Karpas-422 (cell line): ENCODE measurements at places on chromosomes 2 and 18. TPM values are rescaled to one million over a fixed set of nuclear protein-coding genes. Genes with fewer than 3 reads are reported as not detected.
A peak's percentile ranks its signal among the peaks of the same experiment; 100 is the strongest.

DNA sequence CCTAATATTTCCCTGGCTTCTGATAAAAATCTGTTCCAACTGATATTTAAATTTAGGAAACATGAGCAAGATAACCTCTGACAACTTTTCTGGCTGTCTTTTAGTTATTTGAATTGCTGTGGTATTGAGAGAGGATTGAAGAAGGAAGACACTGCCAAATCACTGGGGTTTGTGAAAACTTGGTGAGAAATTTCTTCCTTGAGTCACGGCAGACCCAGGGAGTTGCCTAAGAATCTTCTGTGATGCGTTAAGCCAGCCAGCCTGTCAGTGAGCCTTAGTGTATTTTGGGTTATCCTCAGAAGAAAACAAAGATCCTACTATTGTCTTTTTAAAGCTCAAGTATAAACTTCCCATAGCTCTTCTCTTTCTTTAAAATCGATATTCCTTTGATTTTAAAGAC lies 17.5 kb upstream of the DOK6 start:
- no peak for DNase-seq

DNA sequence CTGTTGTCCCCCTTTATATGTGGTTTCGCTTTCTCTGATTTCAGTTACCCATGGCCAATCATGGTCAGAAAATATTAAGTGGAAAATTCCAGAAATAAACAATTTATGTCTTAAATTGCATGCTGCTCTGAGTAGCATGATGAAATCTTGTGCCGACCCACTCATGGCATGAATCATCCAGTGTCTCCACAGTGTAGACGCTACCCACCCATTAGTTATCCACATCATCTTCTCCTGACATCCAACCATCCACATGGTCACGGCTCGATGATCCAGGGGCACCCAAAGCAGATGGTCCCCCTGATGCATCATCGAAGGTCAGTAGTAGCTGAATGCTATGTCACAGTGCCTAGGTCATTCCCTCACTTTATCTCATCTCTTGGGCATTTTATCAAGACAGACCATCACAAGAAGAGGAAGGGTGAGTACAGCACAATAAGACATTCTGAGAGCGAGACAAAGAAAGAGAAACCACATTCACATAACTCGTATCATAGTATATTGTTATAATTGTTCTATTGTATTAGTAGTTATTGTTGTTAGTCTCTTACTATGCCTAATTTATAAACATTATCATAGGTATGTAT lies 44.1 kb upstream of the ACKR3 start:
- no peak for DNase-seq

GRCh38 chr2:202185156-202185555 lies 53.2 kb downstream of the SUMO1 start:
- no peak for DNase-seq

- peak; percentile 83 for DNase-seq
These were observed 53.9 kb downstream of the PRKRA start for GRCh38 chr2:178397002-178397605.

GRCh38 chr2:70560442-70560841 lies 6.8 kb upstream of the TGFA start:
- DNase-seq: no peak

DNA sequence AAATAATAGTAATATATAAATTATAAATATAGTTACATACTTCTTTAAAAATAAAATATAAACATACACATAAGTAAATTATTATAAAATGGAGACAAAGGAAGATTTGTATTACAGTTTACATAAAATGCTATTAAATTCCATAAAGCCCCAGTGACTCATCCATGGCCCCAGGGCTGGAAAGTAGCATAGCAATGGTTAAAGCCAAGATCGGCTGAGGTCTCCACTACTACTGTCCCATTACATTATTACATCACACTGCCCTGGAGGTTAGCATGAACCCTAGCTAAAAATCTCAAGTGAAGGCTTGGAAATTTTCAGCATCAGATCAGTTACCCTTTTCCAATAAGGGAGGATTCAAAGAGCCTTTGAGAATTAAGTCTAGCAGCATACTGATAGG lies 936.2 kb downstream of the DSC3 start:
- DNase-seq: no peak

DNA sequence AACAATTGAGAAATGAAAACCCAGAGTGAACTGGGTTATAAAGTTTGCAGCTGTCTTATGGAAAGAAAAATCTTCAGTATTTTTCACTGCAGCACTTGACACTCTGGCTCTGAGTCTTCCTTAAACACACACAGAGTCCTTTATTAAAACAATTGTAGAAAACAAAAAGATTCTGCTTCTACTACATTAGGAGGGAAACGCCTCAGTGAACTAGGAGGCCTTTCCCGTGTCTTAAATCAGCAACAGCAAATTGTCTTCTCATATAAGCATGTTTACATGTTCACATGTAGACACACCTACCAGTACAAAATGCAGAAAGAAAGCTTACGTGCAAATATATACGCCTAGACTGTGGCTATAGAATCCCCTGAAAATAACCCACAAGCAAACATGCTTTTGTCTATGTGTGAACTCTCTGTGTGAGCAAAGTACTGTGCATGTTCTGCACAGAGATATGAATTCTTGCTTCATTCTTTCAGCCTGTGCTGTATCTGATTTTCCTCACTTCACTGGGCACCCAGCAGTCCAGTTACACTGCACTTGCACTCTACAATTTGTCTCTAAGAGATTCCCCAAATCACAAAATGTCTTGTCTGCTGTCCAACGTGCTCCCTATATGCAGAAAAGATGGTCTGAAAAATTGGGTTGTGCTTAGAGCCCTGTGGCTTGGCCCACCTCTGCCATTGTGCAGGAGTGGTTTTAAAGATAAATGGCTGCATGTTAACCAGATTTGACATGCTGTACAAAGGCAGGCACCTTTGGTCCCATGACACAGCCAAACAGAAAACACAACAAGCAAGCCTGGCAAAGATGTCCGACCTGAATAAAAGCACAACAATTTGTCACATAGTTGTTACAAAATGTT lies 24.5 kb downstream of the ZEB2 start:
- no peak for DNase-seq

DNA sequence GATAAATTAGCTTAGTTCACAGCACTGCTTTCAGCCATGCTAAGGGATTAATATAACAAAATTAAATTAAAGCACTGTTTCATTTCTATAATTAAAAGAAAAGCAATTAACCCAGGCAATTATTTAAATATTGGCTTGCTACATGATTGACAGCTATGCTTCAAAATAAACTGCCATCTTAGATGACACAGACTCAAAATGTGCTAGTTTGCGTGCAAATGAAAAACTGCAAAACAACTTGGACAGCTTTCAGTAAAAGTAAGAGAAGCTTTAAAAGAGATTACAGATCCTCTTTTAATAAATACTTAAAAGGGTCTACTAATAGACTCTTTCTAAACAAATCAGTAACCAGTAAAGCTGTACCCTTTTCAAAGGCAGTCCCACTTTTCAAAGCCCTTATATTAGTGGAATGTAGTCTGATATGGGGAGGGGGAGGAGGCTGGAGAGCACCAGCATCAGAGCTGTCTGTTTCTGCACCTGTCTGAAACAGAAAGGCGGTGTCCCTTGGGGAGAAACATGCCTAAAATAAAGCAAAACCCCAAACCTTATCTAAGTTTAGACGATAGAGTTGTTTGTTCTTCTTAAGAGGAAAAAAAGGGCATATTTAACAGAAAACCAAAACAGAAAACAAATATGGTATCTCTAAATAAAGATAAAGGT lies 20.8 kb downstream of the EIF2AK3 start:
- peak; percentile 60 for DNase-seq

GRCh38 chr2:161163440-161163839 lies 3.2 kb downstream of the TANK start:
- DNase-seq: no peak

GRCh38 chr18:36459203-36459602 lies 161.7 kb downstream of the FHOD3 start:
- DNase-seq: no peak

- DNase-seq: peak; percentile 40
These were observed 75.1 kb downstream of the RFTN2 start for GRCh38 chr2:197600306-197600705.

- DNase-seq: no peak
These were observed 203.8 kb downstream of the TNS1 start for GRCh38 chr2:217798743-217799562.

DNA sequence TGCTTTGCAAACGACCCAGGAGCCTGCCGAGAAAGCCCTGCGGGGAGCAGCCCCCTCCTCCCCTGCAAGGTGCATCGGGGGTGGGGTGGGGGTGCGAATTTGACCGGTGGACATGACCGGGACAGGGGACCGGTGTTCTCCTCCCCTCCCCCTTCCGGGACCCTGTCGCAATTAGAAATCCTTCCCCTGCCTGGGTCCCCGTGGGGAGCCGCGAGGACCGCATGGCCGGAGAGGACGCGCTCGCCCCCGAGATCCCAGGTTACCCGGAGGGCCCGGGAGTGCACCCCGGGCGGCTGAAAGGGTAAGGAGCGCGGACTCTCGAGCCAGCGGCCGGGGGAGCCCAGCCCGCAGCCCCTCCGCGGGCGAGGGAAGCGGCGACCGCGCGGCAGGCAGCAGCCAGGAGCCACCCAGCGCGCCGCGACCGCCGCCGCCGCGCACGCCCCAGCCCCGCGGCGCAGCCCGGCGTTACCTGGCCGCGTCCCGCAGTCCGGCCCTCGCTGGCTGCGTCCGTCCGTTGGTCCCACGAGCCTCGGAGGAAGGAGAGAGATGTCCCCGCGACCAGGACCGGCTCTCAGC lies 482 bp downstream of the DLGAP1 start:
- no peak for DNase-seq

- peak; percentile 78 for DNase-seq
These were observed 40.0 kb upstream of the MCM6 start for GRCh38 chr2:135916207-135916606.

DNA sequence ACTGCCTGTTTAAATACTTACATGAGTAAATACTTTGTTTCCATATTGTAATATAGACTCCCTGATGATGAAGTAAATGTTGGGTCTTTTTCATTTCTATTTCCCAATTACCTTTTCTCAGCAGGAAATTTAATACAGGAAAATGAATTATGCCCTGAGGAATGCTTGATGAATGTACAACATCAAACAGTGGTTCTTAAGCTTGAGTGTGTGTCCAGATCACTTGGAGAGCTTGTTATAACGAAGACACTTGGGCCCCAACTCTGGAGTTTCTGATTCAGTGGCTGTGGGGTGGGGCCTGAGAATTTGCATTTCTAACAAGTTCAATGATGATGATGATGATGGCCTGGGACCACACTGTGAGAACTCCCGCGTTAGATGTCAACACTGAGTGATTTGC lies 7.1 kb upstream of the ME2 start:
- DNase-seq: no peak

DNA sequence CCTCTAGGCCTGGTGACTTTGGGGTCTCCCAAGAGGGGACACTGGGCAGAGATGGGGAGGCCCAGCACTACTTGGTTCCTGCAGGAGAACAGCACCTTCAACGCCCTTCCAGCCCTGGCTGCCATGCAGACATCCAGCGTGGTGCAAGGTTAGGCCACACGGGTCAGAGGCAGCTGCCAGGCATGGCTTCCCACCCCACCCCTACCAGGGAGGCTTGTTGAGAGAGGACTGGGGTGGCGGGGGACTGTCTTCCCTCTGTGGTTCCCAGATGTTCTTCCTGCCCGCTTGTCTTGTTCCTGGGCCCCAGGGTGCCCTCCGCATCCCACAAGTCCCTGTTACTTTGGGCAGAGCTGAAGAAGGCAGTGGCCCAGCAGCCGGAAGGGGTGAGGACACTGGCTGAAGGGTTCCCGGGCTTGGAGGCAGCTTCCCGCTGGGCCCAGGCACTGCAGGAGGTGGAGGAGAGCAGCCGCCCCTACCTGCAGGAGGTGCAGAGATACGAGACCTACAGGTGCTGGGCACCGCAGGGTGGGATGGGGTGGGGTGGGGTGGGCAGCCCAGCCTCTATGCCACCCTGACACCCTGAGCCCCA lies 4.5 kb downstream of the PROM2 start:
- DNase-seq: no peak

The KCNG2 gene
- not detected in 2 replicates for total RNA-seq

The ABCG5 gene
- total RNA-seq: not detected in 2 replicates

The OXER1 gene
- total RNA-seq: not detected in 2 replicates

The FHOD3 gene
- total RNA-seq: 23.4 and 26.6 TPM in 2 replicates

The MYOM1 gene
- 0.04 TPM in 1 of 2 replicates, not detected in the other for total RNA-seq

The DTNA gene
- not detected in 2 replicates for total RNA-seq

The ZSWIM2 gene
- total RNA-seq: not detected in 2 replicates

The CD207 gene
- total RNA-seq: not detected in 2 replicates

The TPO gene
- total RNA-seq: not detected in 2 replicates

The TBC1D8 gene
- 0.97 and 2.3 TPM in 2 replicates for total RNA-seq

The NOL4 gene
- 6.5 and 18.5 TPM in 2 replicates for total RNA-seq

The CACNB4 gene
- 0.11 and 0.22 TPM in 2 replicates for total RNA-seq

The MBP gene
- total RNA-seq: 58.3 and 67.8 TPM in 2 replicates

The BCS1L gene
- total RNA-seq: 23.5 and 26.2 TPM in 2 replicates

The VIL1 gene
- not detected in 2 replicates for total RNA-seq

The CRYGC gene
- not detected in 2 replicates for total RNA-seq
